ENCODE measurements at places on chromosomes 13 and 19. TPM values are rescaled to one million over a fixed set of nuclear protein-coding genes. Genes with fewer than 3 reads are reported as not detected.

GRCh38 chr19:10644260-10645007, 9.7 kb upstream of the ILF3 start:
- peak; percentile 92 for DNase-seq

The ZNF296 gene
- 1.2 TPM for polyA plus RNA-seq

The SHC2 gene
- 111 TPM for polyA plus RNA-seq

GRCh38 chr13:54433493-54434206, 1405.0 kb downstream of the OLFM4 start:
- peak; percentile 25 for DNase-seq

GRCh38 chr19:18768997-18769891, 21.9 kb downstream of the COMP start:
- DNase-seq, result no peak

DNA sequence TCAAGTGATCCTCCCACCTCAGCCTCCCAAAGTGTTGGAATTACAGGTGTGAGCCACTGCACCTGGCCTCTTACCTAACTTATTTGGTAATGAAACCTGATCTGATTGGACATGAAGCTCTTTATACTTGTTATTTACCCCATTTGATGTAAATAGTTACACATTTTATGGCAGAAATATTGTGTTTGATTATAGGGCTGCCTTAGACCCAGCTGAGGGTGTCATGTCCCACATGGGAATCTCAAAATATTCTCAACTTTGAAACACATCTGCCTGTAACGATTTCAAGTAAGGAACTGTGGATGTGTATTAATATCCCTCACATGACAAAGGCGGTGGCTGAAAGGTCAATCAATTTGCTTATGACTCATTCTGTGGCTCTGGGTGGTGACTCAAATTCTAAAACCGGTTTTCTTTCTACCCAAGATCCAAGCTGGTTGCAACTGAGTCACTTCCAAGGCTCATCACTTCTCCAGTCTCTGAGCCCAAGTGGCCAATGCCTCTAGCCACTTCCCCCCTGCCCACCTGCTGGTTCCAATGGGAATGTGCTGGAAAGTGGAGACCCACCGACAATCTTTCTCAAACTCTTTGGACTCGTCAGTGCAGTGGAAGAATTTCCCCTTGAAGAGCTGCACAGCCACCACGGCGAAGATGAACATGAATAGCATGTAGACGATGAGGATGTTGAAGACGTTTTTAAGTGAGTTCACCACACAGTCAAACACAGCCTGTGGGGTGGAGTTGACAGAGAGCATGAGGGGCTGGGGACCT, 110.9 kb downstream of the IER2 start:
- DNase-seq, result peak; percentile 62

All from hepatocyte (in vitro differentiated cells).